Dermis lymphatic vessel endothelial cell (primary cell): ENCODE measurements at places on chromosomes 3 and 15. TPM values are rescaled to one million over a fixed set of nuclear protein-coding genes. Genes with fewer than 3 reads are reported as not detected.

The SLC28A2 gene
- not detected in 2 replicates for total RNA-seq

The NDN gene
- 29.0 and 48.8 TPM in 2 replicates for total RNA-seq

The UBA7 gene
- 24.9 and 29.9 TPM in 2 replicates for total RNA-seq

The TWF2 gene
- 93.5 and 125 TPM in 2 replicates for total RNA-seq

The COPS2 gene
- 41.7 and 88.3 TPM in 2 replicates for total RNA-seq

The DUOX2 gene
- not detected in 2 replicates for total RNA-seq

The GOLGA8S gene
- under 0.01 TPM in 2 replicates for total RNA-seq

The SERPINI2 gene
- total RNA-seq, result not detected in 2 replicates

The LRRN1 gene
- not detected in 2 replicates for total RNA-seq

The MFSD1 gene
- 76.4 and 99.7 TPM in 2 replicates for total RNA-seq

The CILP gene
- under 0.01 TPM in 1 of 2 replicates, not detected in the other for total RNA-seq

The SNRK gene
- total RNA-seq, result 158 and 166 TPM in 2 replicates

The FANCD2OS gene
- total RNA-seq, result not detected in 2 replicates

The MITF gene
- 4.7 and 7.8 TPM in 2 replicates for total RNA-seq

The IGDCC3 gene
- total RNA-seq, result 0.09 TPM in 1 of 2 replicates, not detected in the other

The PLXNB1 gene
- total RNA-seq, result 12.7 and 17.4 TPM in 2 replicates

The RASGRF1 gene
- 0.98 and 2.9 TPM in 2 replicates for total RNA-seq

The KLHL18 gene
- total RNA-seq, result 15.1 and 18.5 TPM in 2 replicates

The ZIC4 gene
- not detected in 2 replicates for total RNA-seq

The IGSF10 gene
- under 0.01 TPM in 1 of 2 replicates, not detected in the other for total RNA-seq

The CLRN1 gene
- total RNA-seq, result not detected in 2 replicates
